AG09309 (cell line): ENCODE measurements at places on chromosomes 3 and 15.

- no peak for DNase-seq
These were observed 22.3 kb upstream of the SMCO1 start for GRCh38 chr3:196537319-196537984.

- DNase-seq: no peak
These were observed 5.6 kb upstream of the RPP25 start for GRCh38 chr15:74962219-74962618.

DNA sequence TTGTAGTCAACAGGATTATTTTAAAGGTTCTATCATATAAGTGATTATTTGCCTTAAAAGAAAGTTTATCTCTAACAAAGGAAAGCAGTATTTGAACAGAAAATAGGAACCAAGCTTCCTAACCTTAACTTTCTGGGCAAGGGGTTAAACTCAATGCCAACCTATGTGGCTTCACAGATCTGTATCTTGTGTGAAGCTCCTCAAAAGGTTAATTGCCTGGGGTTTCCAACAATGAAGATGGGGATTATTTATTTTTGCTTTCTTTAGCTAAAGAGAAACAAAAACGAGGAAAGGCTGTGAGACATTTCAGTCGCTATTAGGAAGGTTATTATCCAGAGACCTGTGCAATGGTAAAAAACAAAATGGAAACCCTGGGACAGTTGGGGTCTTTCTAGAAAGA, 1.1 kb upstream of the WDR82 start:
- no peak for DNase-seq

GRCh38 chr3:30680789-30681648, 74.6 kb downstream of the TGFBR2 start:
- peak; percentile 45 for DNase-seq

DNA sequence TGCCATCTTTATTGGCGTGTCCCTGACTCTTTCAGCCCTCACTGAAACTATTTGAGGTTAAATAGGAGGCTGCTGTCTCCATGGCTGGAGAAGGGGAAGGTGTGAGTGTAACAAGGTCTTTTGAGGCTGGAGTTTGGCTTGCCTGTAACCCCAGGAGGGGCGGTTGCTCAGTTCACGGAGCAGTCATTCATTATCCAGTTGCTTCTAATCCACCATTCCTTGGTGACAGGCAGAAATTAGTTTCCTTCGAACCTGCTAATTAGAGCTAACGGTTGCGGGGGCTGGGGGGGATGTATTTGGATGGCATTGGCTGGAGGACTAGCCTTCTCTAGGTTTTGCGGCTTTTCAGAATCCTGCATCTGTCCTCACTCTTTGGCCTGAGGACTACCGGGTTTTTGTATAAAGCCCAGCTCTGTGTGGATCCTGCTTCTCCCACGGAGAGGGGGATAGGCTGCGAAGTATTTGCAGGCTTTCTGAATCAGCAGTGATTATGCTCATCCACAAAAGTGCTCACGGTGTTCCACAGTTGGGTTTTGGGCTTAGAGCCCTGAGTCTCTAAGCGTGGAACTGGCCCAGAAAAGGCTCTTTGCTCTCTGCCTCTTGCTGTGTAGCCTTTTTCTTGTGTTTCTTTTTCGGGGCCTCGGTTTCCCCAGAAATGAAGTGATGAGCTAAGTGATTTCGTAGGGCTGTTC, 18.6 kb downstream of the FGD5 start:
- DNase-seq: no peak

DNA sequence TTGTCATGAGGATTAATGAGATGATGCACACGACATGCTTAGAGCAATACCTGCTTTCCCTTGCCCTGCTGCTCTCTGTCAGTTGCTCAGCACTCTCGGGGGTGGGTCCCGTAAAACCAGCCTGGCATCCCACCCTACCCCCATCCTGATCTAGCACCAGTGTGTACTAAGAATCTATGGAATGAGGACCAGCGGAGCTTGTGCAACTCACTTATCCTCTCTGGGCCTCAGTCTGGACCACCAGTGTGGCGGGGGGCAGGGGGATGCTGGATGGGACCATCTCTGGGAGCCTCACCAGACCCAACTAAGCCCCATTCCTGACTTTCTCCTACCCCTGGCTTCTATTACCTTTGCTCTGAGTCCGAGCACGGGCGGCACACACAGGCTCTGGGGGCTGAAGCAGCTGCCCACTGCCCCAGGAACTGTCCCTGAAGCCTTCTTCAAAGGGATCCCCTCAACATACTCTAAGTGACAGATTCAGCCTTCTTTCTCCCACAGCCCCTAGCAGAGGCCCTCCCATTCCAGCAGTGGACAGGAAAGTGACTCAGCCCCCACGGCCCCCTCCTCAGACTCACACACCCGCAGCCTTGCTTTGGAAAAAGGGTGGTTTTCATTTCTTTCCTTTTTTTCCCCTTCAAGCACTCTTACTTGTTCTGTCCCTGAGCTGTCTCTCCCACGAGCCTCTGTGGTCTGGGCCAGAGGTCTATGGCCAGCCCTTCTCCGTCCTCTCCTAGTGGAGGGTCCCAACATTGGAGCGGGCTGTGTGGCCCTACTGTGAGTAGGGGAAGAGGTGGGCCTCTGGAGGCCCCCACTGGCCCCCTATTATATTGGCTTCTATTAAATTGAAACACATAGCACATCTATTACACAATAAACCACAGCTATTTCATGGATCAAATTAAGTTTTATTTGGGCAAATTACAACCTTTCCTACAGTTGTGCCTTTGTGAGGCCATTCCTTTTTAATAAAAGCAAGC, 100.3 kb downstream of the SMAD6 start:
- DNase-seq: peak; percentile 43

DNA sequence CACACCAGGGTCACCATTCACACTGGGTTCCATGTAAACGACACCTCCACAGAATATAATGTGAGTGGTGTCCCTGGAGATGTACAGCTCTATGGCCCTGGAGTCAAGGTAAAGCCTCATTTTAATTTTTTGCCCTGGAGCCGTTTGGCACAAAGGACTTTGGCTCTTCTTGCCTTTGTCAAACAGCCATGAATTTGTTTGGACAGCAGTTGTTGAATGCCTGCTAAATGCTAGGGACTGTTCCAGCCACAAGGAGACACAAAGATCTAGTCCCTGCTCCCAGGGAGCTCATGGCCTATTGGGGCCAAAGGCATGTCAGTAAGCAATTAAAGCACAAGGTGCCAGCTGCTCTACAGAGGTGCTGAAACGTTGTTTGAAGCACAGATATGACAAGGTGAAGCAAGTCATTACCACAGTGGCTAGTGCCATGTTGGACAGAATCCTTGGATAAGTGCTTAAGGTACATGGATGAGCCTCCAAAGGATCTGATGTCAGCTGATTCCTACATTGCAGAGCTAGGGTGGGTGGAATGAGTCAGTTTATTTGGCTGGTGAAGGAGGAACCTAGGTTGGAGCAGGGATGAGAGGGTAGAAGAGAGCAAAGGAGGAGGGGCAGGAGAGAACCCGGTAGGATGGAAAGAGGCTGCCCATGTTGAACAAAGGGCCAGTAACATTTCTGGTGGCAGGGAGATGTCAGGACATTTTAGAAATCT, 171.9 kb upstream of the CTDSPL start:
- DNase-seq: no peak

GRCh38 chr3:124478830-124479229, 251.4 kb upstream of the UMPS start:
- no peak for DNase-seq

GRCh38 chr15:80174017-80174746, 21.4 kb downstream of the FAH start:
- no peak for DNase-seq

DNA sequence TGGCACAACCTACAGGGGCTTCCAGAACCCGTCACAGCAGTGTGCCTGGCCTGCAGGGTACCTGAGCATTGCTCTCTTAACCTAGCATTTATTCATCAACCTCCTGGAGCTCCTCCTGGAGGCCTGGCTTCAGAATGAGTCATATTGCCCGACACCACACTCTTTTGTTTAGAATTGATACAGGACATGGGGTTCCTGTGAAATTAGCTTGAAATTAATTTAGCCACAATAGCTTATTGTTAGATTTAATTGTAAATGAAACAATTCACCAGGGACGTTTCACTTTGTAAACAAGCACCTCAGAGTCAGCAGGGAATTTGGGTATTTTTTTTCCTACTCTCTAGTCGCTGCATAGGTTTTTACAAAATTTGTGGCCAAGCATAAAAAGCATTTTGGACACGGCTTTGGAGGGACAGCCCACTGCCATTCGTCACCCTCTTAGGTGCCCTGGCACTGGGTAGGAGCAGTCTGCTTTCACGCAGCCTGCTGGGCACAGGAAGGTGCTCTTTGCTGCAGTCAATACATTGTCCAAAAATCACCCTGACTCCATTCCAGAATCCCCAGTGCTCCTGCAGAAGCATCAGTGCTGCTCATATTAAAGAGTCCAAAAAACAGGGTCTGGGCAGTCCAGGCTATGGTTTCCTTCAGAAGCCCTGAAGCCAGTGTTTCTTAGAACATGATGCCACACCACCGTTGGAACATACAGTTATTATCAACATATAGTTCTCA, 60.8 kb upstream of the MEF2A start:
- no peak for DNase-seq

DNA sequence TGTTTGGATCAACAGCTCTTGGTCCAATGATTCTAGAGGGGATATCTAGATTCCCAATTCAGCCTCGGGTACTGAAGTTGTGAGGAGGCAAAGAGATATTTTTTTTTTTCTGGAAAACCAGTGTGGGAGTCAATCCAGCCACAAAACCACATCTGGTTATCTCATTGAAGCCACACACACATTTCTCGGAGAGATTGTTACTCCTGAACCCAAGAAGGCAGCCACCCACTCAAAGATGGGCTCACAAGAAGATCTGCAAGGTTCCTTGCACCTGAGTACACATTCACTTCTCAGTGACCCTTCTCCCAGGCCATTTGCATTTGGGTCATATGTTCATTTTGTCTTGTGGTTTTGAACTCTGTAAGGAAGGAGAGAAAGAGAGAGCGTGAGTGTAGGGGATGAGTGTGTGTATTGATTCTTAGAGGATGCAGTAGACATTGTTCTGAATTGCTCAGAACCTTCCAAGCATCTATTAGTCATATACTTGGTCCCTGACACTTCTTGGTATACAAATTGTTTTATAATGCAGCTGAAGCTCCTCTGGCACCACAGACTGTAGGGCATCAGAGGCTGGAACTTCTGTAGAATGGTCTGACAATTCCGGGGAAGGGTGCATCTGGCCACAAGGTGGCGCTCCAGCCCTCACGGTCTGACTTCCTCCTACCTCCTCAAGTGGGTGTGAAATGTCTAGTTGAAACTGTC, 39.3 kb upstream of the TRA2B start:
- DNase-seq: no peak

- DNase-seq: no peak
These were observed 65.1 kb downstream of the HMCES start for GRCh38 chr3:129343643-129344360.

DNA sequence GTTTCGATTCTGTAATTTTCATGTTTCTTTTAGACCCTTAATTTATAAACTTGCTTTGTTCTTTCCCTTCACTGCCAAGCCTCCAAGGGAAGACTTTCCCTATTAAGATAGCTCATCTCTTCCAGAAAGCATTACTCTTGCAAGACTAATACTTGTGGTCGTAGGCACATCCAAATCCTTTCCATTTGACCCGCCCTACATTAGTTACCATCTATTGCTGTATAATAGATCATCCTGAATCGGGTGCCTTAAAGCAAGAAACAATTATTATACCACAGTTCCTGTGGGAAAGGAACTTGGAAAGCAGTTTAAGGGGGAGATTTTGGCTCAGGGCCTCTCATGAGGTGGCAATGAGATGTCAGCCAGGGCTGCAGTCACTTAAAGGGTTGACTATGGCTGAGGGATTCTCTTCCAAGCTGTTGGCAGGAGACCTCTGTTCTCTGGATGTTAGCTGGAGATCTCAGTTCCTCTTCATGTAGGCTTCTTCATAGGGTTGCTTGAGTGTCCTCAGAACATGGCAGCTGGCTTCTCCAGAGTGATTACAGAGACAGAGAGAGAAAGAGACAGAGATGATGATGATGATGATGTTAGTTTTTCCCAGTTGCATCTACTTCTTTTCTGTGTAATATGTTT, 570.4 kb upstream of the TGFBR2 start:
- no peak for DNase-seq

- DNase-seq: peak; percentile 59
These were observed 54.2 kb upstream of the CMTM8 start for GRCh38 chr3:32184187-32184730.

DNA sequence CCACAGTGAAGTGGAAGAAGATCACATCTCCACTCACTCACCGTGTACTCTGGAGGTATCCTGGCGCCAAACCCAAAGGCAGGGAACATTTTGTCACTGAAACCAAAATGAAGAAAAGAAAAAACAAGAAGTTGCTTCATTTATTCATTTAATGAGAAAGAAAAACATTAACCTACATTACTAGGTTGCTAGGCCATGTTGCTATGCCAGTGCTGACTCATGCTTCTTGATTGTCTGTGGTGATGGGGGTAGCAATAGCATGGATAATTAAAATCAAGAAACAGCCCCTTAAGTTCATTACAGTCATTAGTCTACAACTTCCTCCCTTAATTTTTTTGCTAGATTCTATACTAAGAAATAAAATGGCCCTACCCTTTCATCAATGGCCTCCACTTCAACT, 52.7 kb upstream of the MRPL3 start:
- no peak for DNase-seq

DNA sequence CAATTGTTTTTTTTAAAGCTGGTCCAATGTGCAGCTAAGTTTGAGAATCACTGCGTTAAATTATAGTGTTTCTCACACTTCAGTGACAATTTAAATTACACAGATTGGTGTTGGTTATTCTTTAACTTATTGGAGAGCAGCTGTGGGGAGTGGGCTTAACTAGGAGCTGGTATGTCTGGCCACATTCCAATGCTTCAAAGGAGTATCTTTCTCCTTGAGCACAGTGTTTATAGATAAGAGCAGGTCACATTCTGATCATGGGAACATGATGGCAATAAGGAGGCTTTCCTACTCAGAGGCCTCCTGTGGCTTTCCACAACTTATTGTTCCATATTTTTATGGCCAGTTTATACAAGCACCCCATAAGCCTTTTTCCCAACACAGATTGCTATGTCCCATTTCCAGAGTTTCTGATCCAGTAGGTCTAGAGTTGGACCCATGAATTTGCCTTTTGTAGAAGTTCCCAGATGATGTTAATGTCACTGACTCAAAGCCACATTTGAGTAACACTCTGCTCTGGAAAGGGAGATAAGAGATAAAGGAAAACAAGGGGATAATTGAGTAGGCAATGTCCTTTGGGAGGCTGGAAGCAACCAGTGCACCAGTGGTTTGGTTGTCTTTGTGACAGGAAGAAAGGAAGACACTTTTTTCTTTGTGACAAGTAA, 33.0 kb upstream of the PLSCR4 start:
- no peak for DNase-seq

- no peak for DNase-seq
These were observed 100.0 kb upstream of the PPP2R3A start for GRCh38 chr3:135865553-135865952.

DNA sequence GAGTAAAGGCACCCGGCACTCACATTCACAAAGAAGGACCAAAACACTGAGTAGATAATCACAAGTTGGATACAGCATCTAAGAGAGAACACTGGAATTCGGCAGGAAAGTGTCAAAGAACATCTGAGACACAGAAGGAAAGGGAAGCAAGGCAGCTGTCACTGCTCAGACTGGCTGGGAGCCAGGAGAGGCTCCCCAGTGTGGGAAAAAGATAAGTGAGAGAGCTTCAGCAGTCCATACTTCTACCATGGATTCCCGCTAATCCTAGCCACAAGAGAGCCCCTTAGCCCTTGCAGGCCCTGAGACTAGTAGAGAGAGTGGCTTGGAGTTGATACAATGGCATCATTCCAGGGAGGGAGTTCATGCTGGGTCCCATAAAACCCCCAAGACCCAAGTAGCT, 36.7 kb upstream of the CP start:
- no peak for DNase-seq
